Fibroblast of lung (primary cell): ENCODE measurements at places on chromosomes 11 and 22. TPM values are rescaled to one million over a fixed set of nuclear protein-coding genes. Genes with fewer than 3 reads are reported as not detected.

DNA sequence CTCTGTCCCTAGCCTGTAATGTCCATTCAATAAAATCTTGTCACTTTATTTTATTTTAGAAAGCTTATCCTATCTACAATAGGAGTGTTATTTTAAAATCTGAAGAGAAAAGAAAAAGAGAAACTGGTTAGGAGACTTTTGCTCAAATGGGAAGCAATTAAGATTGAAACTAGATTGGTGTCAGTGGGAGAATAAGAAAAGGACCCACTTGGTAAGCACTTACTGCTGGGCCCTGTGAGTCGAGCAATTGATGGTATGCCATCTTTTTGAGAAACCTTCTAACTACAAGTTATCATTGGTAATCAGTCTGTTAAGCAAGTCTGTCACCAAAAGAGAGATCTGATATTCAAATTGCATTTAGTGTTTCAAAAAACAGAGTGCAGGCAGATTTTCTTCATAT is 258.4 kb downstream of the GRM5 start:
- DNase-seq: no peak

PRG2 gene
- total RNA-seq: not detected in 2 replicates

DNA sequence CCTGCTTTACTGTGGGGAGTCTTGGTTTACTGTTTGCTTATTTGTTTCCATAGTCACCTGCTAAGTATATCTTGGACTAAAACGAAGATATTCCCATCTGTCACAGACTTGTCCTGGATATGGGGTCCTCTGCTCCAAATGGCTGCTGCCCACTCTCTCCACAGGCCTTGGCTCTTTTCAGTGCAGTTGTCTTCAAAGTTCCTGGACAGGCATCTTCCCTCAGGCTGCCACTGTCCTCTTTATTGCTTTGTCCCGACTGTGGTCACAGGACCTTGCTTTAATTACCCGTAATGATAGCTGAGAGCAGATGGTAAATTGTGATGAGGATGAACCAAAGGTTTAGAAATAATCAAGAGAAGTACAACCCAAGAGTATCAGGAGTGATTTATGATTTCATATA is 713.9 kb upstream of the CCDC179 start:
- DNase-seq: no peak

- no peak for DNase-seq
Observed at GRCh38 chr11:111305876-111306275, 7.5 kb downstream of the POU2AF3 start.

TMEM121B gene
- under 0.01 TPM in 1 of 2 replicates, not detected in the other for total RNA-seq

- peak; percentile 96 for DNase-seq
Observed at GRCh38 chr11:12540913-12541582, 133.2 kb upstream of the TEAD1 start.

PAK1 gene
- 25.9 and 37.7 TPM in 2 replicates for total RNA-seq

DNA sequence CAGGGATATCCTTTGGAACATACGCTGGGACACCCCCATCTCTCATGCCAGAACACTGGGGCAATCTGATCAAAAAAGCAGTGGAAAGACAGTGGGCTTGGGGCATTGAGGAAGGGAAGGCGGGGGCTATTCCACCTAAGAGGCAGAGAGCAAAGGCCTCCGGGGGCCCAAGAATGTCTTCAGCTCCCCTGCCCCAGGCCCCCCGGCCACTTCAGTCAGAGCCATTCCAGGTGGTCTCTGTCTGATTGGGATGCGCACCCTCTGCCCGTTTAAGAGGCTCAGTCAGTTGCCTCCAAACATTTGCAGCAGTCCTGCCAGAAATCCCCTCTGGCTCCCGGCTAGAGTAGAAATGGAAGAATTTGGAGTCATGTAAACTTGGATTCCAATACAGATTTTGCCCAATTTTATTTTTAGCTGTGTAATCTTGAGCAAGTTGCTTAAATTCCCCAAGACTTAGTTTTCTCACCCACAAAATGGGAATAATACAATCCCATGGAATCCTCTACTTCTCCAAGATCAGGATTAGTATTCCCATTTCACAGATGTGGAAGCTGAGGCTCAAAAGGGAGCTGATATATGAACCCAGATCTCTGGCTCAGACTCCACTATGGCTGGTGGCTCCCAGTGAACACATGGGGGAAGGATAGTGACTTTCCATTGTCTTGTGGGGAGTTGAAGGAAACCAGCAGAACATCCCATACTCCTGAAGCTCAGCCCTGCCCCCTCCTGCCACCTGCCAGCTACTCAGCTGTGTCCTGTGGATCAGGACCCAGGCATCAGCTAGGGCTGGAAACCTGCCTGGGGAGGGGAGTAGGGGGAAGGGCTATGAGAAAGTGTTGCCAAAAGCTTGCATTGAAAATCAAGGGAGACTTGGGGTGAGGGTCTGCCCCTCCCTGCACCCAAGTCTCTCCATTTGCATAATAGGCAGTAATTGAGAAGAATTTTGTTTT is 6.1 kb upstream of the WNT11 start:
- DNase-seq: no peak

GRCh38 chr22:44448271-44448830 is 49.7 kb downstream of the RTL6 start:
- DNase-seq: peak; percentile 90

GRCh38 chr11:102134597-102134996 is 24.4 kb downstream of the YAP1 start:
- DNase-seq: no peak

DNA sequence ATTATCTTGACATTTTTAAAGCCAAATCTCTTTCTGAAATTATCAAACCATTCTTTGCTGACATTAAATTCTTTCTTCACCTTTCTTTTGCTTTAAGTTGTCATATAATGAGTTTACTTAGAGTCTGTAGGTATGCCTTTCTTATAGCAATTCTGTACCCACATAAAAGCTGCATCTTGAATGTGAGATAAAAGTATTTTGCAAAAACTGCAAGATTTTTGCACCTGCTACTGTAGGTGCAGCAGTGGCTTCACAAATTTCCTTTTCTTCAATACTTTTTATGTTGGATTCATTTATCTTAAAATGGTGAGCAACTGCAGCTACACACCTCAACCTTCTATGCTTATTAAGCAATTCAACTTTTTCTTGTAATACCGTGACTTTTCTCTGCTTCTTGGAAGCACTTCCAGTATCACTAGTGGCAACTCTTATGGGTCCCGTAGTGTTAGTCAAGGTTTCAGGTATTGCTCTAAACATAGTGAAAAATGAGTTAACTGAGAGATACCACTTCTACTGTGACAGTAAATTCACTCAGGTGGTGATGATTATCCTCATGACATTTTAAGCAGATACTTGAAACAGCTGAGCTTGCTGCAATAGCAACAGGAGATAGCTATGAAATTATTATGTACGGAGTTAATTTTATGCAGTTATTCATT is 18.8 kb downstream of the ZFP91 start:
- no peak for DNase-seq

DNA sequence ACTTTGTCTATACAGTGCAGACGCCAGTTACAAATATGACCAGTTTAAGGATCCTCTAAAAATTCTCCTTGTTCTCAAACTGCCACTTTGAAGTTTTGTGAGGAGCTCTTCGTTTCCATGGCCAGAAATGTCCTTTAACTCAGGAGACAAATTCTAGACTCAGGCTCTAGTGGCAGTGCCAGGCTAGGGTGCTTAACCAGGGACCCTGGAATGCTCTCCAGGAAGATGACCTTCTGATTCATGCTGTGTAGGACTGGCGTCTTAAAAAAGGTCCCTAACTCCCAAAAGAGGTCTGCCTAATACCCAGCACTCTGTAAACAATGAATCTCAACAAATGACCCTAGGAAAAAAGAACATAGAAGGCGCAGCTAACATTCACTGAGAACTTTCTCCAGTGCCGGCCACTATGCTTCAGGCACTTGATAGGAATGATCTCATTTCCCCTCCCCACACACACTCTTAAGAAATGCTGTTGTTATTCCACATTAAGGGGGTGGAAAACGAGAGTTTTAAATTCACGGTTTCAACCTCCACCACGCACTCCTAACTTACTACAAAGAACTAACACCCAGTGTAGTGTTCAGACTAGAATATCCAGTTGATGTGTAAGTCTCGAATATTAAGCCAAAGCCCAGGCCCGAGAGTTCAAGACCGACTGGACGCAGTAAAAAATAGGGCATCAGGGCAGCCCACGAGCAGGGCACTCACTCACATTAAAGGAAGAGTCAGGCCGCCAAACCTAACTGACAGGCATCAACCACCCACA is 747 bp downstream of the NXF1 start:
- peak; percentile 54 for DNase-seq

DNA sequence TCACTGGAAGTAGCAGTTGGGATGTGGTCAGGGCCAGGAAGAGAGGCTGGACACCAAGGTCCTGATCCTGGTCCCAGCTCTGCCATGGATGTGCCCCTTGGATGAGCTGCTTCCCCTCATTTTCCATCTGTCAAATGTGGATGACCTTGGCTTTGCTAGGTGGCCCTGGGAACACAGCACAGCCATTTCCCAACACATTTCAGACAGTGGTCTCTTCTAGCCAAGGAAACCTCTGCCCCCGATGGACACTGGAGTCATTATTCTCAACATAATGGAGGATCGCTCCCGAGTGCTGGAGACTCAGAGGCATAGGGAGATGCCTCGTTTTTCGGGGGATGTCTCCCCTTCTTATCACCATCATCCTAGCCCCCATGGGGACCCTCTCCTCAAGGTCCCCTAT is 13.6 kb upstream of the MPPED1 start:
- no peak for DNase-seq

GRCh38 chr11:68142028-68142412 is 20.8 kb upstream of the CHKA start:
- no peak for DNase-seq

DNA sequence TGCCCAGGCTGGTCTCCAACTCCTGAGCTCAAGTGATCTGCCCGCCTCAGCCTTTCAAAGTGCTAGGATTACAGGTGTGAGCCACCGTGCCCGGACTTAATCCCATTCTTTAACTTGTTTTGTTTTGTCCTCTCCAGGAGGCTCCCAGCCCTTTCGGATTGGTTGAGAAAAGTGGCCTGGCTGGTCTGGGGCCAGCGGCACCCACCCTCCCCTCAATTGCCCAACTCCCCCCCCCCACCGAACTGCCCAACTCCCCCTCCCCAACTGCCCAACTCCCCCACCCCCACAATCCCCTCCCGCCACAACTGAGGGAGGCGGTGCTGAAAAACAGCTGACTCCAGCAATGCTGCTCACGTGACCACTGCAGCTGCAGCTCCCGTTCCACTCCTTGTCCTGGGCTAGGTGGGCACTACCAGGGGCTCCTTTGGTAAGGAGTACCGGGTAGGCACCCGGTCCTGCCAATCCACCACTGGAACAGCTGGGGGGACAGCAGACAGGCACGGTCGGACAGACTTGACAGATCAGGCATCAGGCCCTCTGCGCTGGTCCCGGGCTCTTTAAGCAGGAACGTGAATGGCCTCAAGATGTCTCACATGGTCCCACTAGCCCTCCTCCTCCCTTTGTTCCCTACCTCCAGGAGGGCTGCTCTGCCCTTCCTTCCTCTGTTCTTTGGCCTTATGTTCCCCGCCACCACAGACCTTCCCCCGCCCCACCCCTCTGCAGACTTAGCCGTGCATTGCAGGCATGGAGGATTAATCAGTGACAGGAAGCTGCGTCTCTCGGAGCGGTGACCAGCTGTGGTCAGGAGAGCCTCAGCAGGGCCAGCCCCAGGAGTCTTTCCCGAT is at the start of gene TCN2:
Gene TCN2, plus strand, starts transcription at position 720 of the 845 bp plus-strand sequence. CDS start 158 bp downstream, outside the sequence.
- peak; percentile 83 for DNase-seq

GRCh38 chr11:105211806-105212554 is 72.4 kb upstream of the CARD18 start:
- peak; percentile 71 for DNase-seq

- no peak for DNase-seq
Observed at GRCh38 chr11:121478226-121478894, 25.6 kb upstream of the SORL1-AS1 start.

DNA sequence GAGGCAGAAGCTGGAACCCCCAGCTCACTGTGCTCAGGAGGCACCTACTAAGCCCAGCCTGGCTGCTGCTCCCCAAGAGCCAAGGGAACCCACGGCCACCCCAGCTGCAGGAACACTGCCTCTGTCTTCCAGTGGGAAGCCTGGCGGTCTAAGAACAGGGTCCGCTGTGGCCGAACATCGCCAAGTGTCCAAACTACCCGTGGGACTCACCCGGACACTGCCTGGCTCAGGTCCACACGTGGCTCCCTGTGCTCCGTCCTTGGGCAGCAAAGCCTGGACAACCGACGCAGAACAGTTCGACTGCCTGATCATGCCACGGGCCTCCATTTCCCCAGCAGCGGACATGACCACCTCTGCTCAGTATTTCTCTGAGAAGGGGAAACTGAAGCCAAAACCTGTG is 747.0 kb downstream of the BRD1 start:
- no peak for DNase-seq

DNA sequence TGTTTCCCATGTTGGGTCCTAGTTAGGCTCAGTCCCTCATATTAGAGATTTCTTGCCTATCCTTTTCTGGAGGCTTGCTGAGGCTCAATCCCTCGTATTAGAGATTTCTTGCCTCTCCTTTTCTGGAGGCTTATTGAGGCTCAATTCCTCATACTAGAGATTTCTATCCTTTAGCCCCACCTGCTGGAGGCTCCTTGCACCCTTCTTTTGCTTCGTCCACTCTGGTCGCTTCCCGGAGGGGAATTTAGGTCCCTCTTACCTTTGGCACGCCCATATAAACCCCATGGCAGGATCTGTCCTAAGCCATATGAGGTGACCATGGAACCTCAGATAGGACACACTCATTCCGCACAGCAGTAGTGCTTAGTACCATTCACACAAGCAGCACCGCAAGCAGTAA is 15.9 kb downstream of the CYP2D6 start:
- no peak for DNase-seq

DNA sequence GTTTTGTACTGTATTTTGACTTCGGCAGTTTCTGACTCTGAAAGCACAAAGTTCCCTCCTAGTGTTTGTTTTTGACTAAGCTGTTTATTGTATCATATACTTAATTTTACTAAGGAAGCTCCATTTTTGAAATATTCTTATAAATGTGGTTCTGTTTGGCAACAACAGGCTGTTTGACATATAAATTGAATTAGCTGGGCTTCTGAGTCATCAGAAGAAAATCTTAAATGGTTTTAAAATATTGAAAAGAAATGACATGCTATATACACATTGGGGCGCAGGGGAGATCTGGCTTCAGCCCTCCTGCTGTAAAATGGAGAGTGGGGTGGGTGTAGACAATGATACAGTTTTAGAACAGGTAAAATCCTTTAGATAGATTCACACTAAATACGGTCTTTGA is 38.6 kb downstream of the SHISA8 start:
- DNase-seq: peak; percentile 24

- DNase-seq: no peak
Observed at GRCh38 chr22:44538518-44539315, 40.7 kb upstream of the RTL6 start.

DNA sequence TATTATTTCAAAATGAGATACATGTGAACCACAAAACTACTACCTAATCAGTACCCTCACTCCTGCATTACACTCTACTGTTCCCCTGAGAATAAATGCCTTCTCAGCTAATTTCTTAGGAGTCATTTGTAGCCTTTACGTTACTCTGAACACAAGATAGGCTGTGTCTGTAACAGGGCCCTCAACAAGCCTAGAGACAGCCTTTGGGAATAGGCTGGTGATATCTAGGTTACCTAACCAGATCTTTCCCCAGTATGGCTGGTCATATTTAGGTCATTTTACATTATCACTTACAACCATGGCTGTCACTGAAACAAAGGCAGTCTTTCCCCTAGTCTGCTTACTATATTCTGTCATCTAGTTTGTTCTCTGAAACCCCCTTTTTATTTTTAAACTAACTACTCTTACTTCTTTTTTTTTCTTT is 14.2 kb downstream of the ATM start:
- no peak for DNase-seq
